Spinal cord (tissue), 10 donors: ENCODE measurements at places on chromosomes 1 and 21. TPM values are rescaled to one million over a fixed set of nuclear protein-coding genes. Genes with fewer than 3 reads are reported as not detected.
A peak's percentile ranks its signal among the peaks of the same experiment; 100 is the strongest.

DNA sequence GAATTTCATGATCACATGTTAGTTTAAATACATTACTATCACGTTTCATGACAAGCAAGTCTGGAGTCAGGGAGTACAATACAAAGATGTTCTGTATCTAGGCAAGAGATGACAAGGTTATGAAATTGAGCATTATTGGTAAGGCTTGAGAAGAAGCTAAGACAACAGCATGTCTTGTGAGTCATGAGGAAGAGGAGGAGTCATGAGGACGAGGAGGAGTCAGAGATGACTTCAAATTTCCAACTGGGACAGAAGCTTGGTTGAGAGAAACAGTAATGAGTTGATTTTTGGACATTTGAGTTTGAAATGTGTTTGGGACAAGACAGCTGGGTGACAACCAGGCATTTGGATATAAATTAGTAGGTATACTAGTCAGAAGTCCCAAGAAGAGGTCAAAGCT lies 4.3 kb upstream of the UBE2U start:
- DNase-seq: no peak

- no peak for DNase-seq
Observed at GRCh38 chr1:53606651-53607051, 132.3 kb downstream of the GLIS1 start.

DNA sequence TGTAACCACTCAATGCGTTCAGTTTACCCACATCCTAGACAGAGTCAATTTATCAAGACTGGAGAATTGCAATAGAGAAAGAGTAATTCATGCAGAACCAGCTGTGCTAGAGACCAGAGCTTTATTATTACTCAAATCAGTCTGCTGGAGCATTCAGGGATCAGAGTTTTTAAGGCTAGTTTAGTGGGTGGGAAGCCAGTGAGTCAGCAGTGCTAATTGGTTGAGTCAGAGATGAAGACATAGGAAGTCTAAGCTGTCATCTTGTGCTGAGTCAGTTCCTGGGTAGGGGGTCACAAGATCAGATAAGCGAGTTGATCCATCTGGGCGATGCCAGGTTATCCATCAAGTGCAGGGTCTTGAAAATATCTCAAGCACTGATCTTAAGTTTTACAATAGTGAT lies 499.6 kb downstream of the MRPL39 start:
- no peak for DNase-seq

- no peak for DNase-seq
Observed at GRCh38 chr1:93976291-93976690, 67.1 kb upstream of the GCLM start.

The AKNAD1 gene
- total RNA-seq: 2.8 TPM

The NECTIN4 gene
- not detected for total RNA-seq

- DNase-seq: no peak
Observed at GRCh38 chr1:187938092-187938491, 1109.3 kb downstream of the PLA2G4A start.

GRCh38 chr1:64686828-64687724 lies 57.8 kb upstream of the RAVER2 start:
- peak; percentile 37 for DNase-seq

The CHI3L2 gene
- 0.94 TPM for total RNA-seq
